ENCODE measurements at places on chromosomes 3 and 15.

GRCh38 chr15:47812470-47812999 lies 95.2 kb downstream of the SEMA6D start:
- DNase-seq: no peak

DNA sequence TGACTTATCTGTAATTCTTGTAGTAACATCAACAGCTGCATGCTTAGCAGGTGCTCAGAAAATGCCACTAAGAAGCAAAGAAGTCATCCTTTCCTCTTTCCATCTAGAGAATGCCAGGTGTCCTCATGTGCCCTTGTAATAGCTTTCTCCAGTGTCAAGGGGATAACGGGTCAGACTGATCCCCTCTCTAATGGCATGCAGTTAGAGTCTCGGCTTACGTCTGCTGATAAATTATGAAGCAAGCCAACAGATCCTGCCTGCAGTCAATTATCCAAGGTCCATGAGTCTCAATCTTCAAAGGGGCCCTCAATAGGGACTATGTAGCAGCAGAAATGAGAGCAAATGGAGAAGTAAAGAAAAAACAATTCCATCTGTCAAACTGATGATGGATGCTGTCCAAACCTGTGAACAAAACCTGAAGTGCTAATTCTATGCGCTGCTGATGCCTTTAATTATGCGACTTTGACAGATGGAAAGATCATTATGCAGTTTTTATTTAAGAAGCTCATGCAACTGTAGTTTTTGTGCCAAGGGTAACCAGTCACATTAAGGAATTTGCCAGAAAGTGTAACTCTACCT lies 162.8 kb upstream of the PEX5L start:
- no peak for DNase-seq

DNA sequence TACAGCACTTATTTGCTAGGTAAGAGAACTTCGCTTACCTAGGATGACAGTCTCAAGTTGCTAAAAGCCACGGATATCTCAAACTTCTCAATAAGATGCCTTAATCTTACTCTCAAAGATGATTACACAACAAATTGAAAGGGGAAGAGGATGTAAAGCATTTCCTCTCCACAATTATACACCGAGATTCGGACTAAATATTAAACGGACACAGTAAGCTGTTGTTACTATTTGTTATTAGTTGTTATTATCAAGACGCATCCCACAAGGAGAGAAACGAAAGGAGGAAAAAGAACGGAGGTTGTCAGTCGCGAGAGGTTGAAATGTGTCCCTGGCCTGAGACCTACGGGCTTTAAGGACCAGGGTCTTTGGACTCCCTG lies 660 bp downstream of the ZNF106 start:
- DNase-seq: no peak

DNA sequence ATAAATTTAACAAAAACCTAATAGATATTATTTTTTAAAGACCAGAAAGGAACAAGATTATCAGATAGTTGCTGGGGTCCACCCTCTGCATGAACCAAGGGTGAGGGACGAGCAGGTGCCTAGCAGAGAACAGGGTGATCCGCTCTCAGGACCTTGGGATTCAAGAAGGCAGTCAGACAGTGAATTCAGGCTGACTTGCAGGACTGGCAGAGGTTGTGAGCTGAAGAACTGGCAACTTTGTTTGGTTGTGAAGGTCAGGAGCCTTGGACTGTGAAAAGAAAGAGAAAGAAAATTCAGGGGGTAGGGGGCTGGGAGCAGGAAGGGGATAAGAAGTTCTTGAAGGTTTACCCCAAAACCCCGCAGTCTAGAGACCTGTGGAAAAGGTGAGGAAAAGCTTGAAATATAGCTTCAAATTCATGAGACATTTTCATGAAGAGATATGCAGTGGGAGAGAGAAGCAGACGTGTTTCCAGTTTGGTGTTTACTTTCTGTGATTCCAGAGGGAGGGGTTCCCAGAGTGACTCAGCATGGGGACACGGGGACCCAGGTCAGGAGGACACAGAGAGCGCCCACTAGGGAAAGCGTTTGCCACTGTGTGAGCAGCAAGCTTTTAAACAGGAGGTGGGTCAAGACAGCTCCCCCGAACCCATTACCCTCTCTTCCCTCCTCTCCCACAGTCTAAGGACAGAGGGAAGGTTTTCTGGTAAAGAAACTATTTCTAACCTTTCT lies 217.2 kb upstream of the UMPS start:
- no peak for DNase-seq

DNA sequence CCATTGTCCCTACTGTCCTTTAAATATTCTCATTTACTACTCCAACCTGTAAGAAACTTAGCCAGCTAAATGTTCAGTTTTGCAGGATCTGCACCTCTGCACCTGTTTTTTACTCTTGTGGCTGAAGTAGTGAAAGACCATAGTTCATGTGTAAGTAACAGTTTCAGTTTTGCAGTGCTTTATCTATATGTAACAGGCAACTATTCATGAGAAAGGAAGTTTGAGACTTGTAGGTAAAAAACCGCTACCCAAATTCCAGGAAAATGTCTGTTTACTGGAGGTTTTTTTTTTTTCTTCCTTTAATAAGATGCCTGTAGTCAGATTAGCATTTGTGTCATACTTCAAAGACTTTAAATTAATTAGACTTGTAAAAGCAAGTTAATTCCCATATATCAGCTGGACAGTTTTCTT lies 25.4 kb upstream of the MBNL1 start:
- DNase-seq: no peak

GRCh38 chr15:52683580-52683979 lies 4.4 kb upstream of the ATOSA start:
- DNase-seq: no peak

- DNase-seq: no peak
Measured at GRCh38 chr3:8760506-8760905, 8.9 kb downstream of the OXTR start.

GRCh38 chr3:16474216-16474615 lies 39.3 kb downstream of the RFTN1 start:
- no peak for DNase-seq
